ENCODE measurements at places on chromosomes 6 and 20. TPM values are rescaled to one million over a fixed set of nuclear protein-coding genes. Genes with fewer than 3 reads are reported as not detected.

MMUT gene
- total RNA-seq: 10.9 TPM

TPMT gene
- 11.7 TPM for total RNA-seq

PPIL6 gene
- total RNA-seq: 1.7 TPM

NFKBIL1 gene
- 20.4 TPM for total RNA-seq

SLCO4A1 gene
- 0.43 TPM for total RNA-seq

RAET1L gene
- total RNA-seq: not detected

- H3K36me3 ChIP-seq: no peaks in the 10 kb centered on the region
- H3K27me3 ChIP-seq: no peaks in the 10 kb centered on the region
- no peak overlapping the region for H3K4me3 ChIP-seq
- no peak overlapping the region for H3K27ac ChIP-seq
- no peak for DNase-seq
Measured at GRCh38 chr6:53614676-53615075, 50.9 kb downstream of the KLHL31 start.

GRCh38 chr6:2765896-2766766 lies 938 bp downstream of the WRNIP1 start:
- H3K4me1 ChIP-seq: peaks cover 25% of the 10 kb centered on the region
- H3K36me3 ChIP-seq: peaks cover 4% of the 10 kb centered on the region
- H3K4me3 ChIP-seq: peak overlapping the region; percentile 91
- H3K27me3 ChIP-seq: no peaks in the 10 kb centered on the region

- peaks cover 4% of the 10 kb centered on the region for H3K4me1 ChIP-seq
- H3K4me3 ChIP-seq: no peak overlapping the region
- no peak overlapping the region for H3K27ac ChIP-seq
- no peaks in the 10 kb centered on the region for H3K36me3 ChIP-seq
Measured at GRCh38 chr20:58088625-58089024, 139.8 kb downstream of the ANKRD60 start.

DNA sequence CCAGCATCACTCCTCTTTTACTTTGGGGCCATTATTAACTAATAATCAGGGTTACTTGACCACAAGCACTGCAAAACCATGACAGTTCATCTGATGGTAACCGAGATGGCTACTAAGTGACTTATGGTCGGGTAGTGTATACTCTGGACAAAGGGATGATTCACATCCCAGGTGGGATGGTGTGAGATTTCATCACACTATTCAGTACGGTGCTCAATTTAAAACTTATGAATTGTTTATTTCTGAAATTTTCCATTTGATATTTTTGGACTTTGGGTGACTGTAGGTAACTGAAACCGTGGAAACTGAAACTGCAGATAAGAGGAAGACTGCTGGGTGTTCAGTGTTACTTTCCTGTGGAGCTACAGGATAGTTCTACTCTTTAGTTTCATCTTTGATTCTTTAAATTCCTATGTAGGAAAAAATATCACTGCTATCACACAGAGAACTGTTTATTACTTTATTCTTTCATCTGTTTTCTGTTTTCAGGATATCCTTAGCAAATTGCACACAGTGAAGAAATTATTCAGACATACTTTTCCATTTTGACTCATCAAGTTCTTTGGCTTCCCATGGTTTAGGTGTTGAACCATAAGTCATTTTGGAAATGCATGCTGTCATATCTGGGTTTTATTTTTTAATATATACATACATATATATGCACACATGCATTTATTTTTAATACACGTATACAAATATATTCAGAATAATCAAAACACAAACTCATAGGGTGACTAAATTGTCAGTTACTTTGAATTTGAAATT lies 59.1 kb upstream of the C20orf144 start:
- H3K4me1 ChIP-seq: no peaks in the 10 kb centered on the region
- H3K36me3 ChIP-seq: no peaks in the 10 kb centered on the region
- DNase-seq: peak; percentile 25
- no peak overlapping the region for H3K4me3 ChIP-seq

DNA sequence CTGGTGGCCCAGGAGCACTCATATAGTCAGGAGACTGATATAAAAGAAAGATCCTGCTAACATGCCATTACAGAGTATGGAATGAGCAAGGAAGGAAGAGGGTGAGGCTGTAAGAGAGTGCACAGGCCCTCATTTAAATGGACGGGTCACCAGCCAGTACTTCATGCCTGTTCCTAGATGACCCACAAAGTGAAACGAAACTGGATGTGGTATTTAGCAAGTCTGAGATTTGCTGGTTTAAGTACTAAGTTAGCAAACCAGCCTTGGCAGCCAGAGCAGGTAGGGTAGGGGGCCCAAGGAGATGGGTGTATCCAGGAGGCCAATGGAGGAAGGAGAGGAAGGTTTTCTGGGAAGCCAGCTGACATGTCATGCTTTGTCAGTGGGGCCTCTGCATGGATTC lies 15.9 kb downstream of the NT5E start:
- DNase-seq: no peak
- peak overlapping the region; percentile 97 for H3K27ac ChIP-seq
- H3K27me3 ChIP-seq: no peaks in the 10 kb centered on the region
- H3K4me3 ChIP-seq: no peak overlapping the region

DNA sequence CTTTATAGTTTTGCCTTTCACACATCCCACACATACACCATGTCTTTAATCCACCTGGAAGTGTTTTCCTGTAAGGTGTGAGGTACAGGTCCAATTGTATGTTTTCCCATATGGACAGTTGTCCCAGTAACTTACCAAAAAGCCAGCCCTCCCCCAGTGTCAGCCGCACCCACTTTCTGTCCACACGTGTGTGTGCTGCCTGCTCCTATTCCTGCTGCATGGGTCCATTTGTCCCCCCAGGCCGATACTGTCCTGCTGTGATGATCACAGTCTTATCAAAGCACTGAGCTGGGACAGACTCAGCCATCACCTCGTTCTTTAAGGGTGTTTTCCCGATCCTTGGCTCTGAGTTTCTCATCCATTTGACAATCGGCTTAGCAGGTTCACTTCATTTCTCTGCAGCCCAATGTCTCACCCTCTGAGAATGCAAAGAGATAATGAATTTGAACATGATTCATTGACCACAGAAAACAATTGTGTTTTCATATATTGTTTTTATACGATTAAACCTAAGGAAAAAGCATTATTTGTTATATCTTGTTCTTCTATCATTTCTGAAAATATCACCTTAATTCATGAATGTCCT lies 9.6 kb downstream of the VSX1 start:
- no peaks in the 10 kb centered on the region for H3K4me1 ChIP-seq
- DNase-seq: no peak
- no peak overlapping the region for H3K27ac ChIP-seq

GRCh38 chr20:699811-700338 lies 24.3 kb upstream of the SCRT2 start:
- no peaks in the 10 kb centered on the region for H3K36me3 ChIP-seq
- no peak overlapping the region for H3K4me3 ChIP-seq
- no peak overlapping the region for H3K27ac ChIP-seq

GRCh38 chr20:43191946-43192863 lies 2.5 kb upstream of the PTPRT start:
- no peak overlapping the region for H3K27ac ChIP-seq
- no peaks in the 10 kb centered on the region for H3K4me1 ChIP-seq
- DNase-seq: no peak
- peaks cover 14% of the 10 kb centered on the region for H3K27me3 ChIP-seq

DNA sequence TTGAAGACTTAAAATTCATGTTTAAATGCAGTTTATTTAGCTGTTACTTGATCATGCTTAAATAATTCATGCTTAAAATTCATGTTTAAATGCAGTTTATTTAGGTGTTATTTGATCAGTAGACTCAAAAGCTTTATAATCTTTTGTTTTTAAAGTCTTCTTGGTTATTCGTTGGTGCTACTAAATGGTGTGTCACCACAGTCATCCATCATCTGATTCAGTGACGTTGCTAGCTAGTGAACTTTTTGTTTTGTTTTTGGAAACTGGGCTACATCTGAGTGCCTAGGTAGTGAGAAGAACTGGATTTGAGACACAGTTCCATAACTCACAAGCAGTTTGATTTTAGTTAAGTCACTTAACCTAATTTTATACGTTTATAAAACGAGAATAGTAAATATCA lies 20.9 kb downstream of the SCAF8 start:
- no peak overlapping the region for H3K27ac ChIP-seq
- H3K4me1 ChIP-seq: no peaks in the 10 kb centered on the region
- H3K4me3 ChIP-seq: no peak overlapping the region
- no peaks in the 10 kb centered on the region for H3K36me3 ChIP-seq
- no peaks in the 10 kb centered on the region for H3K27me3 ChIP-seq

DNA sequence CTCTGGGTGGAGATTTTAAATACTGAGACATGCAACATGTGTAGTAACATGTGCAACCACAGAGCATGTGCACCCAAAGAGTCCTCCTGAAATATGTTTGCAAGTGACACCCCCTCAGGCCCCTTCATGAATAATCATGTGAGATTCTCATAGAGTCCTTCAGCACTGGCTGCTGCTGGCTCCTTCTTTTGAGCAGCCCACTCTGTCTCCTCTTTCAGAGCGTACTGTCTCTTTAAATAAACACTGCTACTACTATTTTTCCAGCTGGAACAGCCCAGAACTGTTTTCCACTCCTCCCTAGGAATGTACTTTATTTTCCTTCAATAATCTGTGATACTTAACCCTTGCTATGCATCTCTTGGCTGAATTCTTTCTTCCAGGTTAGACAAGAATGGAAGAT lies 42.0 kb downstream of the HLA-DRB5 start:
- H3K27ac ChIP-seq: no peak overlapping the region
- H3K4me1 ChIP-seq: no peaks in the 10 kb centered on the region
- H3K36me3 ChIP-seq: no peaks in the 10 kb centered on the region
- H3K27me3 ChIP-seq: no peaks in the 10 kb centered on the region

GRCh38 chr20:57582029-57582378 lies 21.1 kb downstream of the PCK1 start:
- H3K4me3 ChIP-seq: no peak overlapping the region
- peaks cover 45% of the 10 kb centered on the region for H3K27me3 ChIP-seq
- no peak overlapping the region for H3K27ac ChIP-seq
- no peaks in the 10 kb centered on the region for H3K36me3 ChIP-seq
- H3K4me1 ChIP-seq: peaks cover 8% of the 10 kb centered on the region

Data from astrocyte (in vitro differentiated cells and primary cell).